ENCODE measurements at places on chromosomes 7 and 10.

GRCh38 chr7:29229946-29230345 lies 35.4 kb downstream of the CHN2 start:
- DNase-seq, result no peak

- DNase-seq, result no peak
Measured at GRCh38 chr7:137987968-137988367, 13.9 kb downstream of the CREB3L2 start.

- no peak for DNase-seq
Measured at GRCh38 chr10:114869520-114869892, 47.9 kb downstream of the FHIP2A start.

- DNase-seq, result no peak
Measured at GRCh38 chr7:107501593-107501992, 31.7 kb downstream of the GPR22 start.

- DNase-seq, result no peak
Measured at GRCh38 chr7:57179776-57180415, 47.7 kb upstream of the ZNF479 start.

- DNase-seq, result no peak
Measured at GRCh38 chr7:157791261-157791660, 454.5 kb downstream of the DNAJB6 start.

DNA sequence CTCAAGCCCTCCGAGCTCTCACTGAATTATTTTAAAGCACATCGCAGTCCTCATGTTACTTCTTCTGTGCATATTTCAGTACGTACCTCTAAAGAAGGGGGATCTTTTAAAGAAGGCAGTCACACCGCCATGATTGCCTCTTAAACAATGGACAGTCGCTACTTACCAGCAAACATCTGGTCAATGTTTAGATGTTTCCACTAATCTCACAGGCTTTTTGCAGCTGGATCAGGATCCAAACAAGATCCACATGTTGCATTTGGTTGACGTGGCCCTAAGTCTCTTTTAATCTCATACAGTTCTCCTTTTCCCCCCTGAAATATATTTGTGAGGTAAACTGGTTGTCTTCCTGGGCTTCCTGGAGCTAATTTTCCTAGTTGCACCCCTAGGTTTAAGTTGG lies 50.0 kb downstream of the PRF1 start:
- no peak for DNase-seq

DNA sequence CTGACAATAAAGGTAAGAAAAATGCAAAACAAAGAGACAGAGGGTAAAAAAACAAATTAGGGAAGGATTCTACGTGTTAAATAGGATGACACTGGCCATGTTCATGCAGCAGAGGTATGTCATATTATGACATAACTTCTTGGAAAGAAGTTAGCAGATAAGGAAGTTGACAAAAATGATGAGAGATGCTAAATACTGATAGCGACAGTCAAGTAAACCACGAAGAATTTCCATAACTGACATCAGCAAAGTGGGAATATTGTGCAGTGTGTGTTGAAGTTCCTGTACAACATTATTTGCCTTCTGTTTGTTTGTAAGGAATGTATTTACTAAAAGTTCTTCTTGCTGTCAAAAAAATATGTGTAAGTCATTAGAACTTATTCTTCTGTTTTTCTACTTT lies 29.5 kb downstream of the MDH2 start:
- DNase-seq, result no peak

DNA sequence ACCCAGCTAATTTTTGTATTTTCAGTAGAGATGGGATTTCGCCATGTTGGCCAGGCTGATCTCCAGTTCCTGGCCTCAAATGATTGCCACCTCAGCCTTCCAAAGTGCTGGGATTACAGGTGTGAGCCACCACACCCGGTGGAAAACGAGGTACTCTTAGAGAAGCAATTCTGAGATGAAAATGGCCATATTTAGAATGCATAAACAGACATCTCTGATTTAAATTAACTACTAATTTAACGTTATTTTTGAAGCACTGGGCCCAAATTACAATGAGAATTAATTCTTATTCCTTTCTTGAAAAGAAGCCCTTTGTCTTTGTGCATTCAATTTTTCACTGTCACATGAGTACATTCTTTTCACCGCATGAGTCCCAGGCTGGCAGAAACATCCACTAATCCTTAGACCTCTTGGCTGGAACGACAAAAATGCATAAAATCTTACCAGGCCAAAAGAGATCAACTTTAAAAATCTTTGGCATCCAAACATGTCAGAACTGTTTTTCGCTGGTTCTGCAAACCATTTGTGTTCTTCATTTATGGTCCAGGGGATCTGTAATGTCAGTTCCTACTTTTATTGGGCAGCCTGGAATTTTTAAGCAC lies 60.1 kb upstream of the CAPZA2 start:
- DNase-seq, result no peak

- no peak for DNase-seq
Measured at GRCh38 chr7:44348300-44348699, 22.9 kb upstream of the CAMK2B start.

GRCh38 chr7:30804078-30804661 lies 33.0 kb downstream of the MINDY4 start:
- DNase-seq, result no peak
